ENCODE measurements at places on chromosomes 4 and X.

- no peak for DNase-seq
These were observed 105.4 kb downstream of the GPC3 start for GRCh38 chrX:133880032-133880443.

DNA sequence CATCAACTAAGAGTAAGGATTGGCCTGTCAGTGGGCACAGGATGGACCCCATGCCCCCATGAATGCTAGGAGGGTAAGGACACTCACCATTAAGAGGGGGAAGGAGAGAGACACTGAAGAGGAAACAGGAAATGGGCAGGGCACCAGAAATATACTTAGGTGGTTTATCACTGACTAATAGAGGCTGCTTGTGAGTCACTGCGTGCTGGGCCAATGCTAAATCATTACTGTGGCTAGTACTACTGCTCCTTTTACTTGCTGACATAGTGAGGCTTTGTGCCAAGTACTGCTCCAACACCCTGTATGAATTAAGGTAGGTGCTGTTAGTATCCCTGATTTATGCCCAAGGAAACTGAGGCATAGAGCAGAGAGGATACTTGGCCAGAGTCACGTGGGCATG lies 130.4 kb upstream of the FRMPD4 start:
- DNase-seq, result peak; percentile 51

DNA sequence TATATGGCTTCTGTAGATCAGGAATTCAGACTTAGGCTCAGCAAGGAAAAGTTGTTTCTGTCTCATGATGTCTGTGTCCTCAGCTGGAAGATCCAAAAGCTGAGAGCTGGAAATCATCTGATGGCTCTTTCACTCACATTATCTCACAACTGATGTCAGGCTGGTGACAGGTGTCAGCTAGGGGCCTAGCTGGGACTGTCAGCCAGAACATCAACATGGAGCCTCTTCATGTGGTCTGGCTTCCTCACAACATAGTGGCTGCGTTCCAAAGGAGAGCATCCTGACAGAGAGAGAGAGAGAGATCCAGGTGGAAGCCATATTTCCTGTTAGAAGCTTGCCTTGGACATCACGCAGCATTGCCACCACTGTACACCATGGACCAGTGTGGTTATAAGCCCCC lies 10.6 kb upstream of the INTS6L start:
- DNase-seq, result no peak

DNA sequence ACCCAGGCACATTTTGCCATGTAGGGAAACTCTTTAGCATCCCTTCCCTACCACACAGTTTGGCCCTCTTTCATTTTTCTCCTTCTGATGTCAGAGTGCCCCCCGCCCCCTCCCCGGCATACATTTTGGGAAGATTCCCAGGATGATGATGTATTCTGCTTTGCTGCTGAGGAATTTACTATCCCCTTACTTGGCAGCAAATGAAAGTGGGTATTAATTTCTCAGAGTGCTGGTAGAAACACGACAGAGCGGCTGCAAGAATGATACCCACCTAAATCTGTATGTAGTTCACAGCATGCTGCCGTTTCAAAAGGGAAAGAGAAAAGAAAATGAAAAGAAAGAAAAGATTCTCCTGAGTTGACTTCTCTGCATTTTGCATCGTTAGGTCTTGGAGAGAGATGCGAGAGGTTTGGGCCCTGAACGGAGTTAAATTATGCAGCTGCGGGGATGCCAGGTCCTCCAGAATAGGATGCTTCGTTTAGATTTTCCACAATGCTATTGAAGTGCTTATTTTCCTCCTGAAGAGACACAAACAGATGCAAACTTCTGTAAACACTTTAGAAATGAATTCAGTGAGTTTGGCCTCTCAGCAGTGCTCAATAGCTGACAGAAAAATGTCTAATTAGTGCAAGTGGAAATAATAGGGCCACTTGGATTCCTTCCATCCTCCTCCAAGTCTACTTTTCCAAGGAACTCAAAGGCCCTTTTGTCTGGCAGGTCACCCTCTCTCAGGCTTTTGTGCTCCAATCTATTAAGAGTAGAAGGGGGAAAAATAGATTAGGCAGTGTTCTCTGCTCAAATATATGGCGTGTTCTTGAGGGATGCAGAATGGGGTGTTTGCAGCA lies 106.2 kb downstream of the ALPK1 start:
- DNase-seq, result no peak

GRCh38 chr4:15318621-15319348 lies 109.0 kb upstream of the C1QTNF7 start:
- DNase-seq, result no peak

DNA sequence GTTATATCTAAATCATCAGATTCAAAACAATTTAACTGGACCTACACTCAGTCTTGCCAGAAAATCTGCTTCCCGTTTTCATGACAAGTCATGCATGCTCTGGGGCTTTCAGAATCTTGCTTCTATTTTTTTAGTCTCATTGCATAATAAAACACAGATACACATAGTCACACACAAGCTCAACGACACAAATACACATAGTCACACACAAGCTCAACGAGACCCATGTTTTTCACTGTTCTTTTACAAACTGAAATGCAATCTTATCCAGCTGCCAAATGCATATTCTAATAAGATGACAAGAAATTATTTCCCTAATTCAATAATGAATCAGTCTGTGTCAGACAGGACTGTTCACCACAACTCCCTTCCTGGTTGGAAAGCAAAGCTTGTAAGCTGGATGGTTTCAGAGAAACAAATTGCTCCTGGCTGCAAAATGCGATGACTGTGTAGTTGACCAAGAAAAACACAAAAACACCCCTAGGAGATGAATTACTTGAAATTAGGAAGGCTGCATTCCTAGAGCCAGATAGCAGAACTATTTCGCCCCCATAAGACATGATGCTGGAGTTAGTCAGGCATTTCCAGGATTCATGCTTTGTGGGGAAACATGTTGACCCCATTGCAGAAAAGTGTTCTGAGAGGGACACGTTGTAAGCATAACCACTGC lies 208.7 kb downstream of the CHIC2 start:
- DNase-seq, result peak; percentile 67

DNA sequence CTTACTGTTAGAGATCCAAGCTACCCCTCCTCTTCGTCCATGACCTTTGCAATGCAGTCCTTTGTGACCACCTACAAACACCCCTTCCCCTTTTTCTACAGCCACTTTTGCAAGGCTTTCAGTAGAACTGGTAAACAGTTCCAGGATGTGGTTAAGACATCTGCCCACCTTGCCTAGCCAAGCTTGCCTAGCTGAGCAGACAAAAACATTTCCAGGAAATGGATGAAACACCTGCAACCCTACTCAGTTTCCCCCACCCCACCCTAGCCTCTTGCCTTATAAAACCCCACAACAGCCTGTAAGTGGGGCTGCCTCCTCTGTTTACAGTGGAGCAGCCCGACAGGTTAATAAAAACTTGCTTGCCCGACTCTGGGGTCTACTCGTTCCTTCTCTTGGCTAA lies 133.8 kb downstream of the ZC4H2 start:
- DNase-seq, result no peak

DNA sequence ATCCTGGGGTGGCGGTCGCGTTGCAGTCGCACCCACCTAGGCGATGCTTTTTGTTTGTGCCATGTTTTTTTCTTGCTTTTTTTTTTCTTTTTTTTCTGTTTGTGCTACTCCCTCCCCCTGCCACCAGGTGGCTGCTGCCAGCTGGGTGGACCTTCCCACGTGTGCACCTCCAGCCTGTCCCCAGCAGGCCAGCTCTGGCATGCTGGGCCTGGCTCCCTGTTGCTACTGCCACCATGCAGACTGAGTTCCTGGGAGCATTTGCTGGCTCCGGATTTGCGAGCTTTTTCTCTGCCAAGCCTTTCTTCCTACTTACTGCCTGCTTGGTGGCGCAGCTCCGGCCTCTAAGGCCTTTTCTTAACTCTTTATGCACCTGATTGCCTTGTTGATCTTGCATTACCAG lies 161.2 kb upstream of the WDFY3 start:
- DNase-seq, result no peak

GRCh38 chrX:55451990-55452832 lies at the start of gene MAGEH1:
TSS of gene MAGEH1 (plus strand) at chrX:55452127. CDS start at chrX:55452375, 248 bp downstream.
- DNase-seq, result peak; percentile 32

DNA sequence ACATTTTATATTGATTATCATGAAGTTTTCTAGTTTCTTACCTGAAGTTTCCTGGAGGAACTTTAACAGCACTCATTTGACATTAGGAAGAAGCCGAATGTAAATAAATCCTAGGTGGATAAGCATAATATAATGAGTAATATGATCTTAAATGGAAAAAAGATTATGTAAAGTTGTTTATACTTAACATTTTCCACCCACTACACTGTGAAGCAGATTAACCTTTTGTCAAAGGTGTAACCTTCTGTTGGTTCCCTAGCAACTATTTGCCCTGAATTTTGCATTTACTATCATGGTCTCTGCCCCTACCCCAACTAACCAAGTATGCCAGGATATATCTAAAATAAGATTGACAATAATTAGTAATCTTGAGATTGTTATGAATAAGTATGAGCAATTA lies at the start of gene UGT2A1:
Gene UGT2A1 (minus strand): TSS at position 101 of the 400 bp plus-strand sequence. CDS start 5,603 bp downstream, outside the sequence.
- no peak for DNase-seq

GRCh38 chr4:11446155-11446811 lies 17.6 kb upstream of the HS3ST1 start:
- DNase-seq, result no peak

DNA sequence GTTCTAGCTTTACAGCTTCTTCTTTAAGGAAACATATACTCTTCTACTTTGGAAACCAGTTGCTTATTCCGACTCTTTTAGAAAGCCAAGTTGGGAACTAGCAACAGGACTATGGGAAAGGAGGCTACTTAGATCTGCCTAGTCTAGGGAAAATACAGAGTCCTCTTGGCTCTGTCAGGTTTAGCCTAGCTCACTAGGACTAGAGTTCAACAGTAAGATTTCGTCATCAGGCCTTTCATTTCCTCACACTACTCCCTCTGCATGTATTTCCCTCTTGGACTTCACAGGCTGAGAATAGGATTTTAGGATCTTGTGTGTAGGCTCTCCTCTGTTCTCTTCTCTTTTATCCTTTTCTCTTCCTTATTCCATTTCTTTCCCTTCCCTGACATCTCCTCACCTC lies 409.8 kb downstream of the AR start:
- DNase-seq, result no peak

GRCh38 chr4:156193800-156194199 lies 240.1 kb upstream of the CTSO start:
- DNase-seq, result no peak

DNA sequence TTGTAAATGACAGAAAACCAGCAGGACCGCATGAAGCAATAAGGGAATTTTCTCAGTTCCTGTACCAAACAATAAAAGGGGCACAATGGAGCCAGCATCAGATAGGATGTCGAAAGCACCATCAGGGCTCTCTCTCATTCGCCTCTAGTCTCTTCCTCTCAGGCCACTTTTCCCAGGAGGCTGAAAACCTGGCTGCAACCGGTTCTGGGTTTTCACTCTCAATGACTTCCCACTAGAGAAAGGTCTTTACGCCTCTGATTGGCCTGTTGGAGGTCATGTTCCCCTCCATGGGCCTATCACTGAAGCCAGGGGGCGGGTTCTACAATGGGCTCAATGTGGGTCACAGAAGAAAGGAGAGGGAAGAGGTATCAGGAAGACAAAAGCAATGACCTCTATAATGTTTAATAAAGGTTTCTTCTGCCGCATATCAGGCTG lies 29.3 kb downstream of the ZNF827 start:
- no peak for DNase-seq

GRCh38 chrX:119942831-119943184 lies 743 bp downstream of the NKAP start:
- no peak for DNase-seq

GRCh38 chr4:56434599-56435139 lies 746 bp downstream of the PPAT start:
- DNase-seq, result no peak

DNA sequence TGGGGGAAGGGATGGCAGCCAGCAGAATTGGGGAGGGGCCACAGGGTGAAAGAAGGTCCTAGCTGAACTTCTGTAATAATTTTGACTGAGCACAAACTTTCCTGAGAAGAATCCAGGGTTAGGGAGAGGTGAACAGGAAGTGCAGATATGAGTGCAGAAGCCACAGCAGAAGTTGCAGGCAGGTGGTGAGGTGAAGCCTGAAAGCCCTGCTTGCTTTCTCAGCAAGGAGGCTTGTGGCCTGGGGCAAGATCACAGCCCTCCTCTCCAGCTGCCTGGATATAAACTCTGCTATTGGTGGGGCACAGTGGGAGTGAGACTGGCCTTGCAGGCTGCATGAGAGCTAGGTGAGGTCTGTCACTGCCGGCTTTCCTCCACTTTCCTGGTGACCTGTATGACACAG lies 44.1 kb upstream of the UPRT start:
- no peak for DNase-seq

DNA sequence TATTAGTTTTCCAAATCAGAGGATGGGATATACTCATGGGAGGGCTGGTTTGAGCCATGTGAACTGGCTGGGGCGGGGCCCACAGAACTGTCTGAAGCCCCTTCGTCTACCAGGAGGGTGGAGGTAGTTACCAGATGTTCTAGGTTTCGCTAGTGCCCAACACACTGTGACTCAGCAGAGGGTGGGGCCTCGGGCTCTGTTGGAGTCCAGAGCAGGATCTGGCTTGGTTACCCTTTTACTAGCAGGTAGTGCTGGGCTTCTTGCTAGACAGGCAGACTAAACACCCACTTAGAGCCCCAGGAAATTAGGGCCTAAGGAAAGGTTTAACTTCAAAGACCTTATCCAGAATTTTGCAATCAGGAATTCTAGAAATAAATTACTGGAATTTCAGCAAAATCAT lies 56.2 kb upstream of the CHRDL1 start:
- DNase-seq, result no peak

DNA sequence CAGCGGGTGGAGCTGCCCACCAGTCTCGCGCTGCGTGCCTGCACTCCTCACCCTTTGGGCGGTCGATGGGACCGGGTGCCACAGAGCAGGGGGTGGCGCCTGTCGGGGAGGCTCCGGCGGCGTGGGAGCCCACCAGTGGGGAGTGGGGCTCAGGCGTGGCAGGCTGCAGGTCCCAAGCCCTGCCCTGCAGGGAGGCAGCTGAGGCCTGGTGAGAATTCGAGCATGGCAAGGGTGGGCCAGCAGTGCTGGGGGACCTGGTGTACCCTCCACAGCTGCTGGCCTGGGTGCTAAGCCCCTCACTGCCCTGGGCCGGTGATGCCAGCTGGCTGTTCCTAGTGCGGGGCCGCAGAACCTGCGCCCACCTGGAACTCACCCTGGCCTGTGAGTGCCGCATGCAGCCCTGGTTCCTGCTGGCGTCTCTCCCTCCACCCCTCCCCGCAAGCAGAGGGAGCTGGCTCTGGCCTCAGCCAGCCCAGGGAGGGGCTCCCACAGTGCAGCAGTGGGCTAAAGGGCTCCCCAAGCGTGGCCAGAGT lies 746.6 kb upstream of the PABPC4L start:
- no peak for DNase-seq

DNA sequence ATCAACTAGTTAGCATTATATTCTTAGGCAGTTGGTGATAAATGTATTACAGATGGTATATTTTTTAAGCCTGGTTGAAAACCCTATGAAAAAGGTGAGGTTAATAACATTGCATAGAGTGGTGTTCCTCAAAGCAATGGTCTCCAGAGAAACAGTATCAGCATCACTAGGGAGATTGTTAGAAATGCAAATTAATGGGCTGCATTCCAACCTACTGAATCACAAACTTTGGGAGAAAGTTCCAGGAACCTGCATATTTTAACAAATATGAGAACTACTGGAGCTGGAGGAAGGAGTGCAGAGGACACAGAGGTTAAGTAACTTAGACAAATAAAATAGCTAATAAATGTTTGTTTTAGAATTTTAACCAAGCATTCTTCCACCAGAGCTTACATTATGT lies 166.9 kb upstream of the PCDH10 start:
- DNase-seq, result no peak

All from non-pigmented ciliary epithelial cell (primary cell).